ENCODE measurements at places on chromosomes 12 and 14.

DNA sequence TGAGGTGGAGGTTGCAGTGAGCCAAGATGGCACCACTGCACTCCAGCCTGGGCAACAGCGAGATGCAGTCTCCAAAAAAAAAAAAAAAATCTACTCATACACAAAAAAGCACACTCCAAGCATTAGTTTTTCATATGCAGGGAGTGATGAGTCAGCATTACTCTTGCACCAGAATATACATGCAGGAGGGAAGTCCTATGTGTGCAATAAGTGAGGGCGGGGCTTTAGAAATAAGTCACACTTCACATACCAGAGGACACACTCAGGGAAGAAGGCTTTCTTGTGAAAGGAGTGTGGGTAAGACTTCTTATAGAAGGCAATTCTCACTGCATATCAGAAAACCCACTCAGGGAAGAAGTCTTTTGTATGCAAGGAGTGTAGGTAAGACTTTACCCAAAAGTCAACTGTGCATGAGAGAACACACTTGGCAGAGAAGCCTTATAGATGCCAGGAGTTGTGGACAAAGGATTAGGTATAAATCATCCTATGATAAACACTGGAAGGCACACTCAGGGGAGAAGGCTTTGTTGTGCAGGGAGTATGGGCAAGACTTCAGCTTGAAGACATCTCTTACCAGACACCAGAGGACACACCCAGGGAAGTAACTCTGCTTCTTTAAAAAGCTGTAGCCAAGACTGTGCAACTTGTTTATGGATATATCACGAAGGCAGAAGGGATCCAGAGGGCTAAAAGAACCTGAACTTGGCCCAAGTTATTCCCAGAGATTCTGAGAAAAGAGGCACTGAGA is 50.5 kb downstream of the ATF7 start:
- no peak for DNase-seq

DNA sequence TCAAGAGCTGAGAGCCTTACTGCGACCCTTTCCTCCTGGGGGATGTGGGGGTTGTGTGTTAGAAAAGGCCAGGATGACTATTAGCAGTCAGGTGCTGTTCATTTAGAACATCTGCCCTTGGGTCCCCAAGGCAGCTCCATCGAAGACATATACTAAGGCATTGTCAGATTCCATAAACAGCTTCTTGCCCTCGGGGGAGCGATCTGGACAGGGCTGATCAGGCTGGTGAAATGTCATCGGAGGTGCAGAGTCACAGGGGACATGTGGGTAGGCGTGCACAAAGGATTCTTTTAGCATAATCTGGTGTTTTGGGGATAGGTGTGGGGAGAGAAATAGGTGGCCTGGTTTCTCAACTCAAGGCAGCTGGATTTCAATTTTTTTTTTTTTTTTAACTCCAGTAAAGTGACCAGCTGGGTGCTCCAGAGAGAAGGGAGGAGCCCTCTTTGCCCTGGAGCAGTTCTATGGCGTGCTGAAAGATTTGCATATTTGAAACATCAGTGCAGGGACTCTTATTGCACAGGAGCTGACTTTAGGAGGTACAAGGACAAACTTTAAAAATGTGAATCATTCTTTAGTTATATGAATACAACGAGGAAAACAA is 160.1 kb downstream of the SUDS3 start:
- no peak for DNase-seq

DNA sequence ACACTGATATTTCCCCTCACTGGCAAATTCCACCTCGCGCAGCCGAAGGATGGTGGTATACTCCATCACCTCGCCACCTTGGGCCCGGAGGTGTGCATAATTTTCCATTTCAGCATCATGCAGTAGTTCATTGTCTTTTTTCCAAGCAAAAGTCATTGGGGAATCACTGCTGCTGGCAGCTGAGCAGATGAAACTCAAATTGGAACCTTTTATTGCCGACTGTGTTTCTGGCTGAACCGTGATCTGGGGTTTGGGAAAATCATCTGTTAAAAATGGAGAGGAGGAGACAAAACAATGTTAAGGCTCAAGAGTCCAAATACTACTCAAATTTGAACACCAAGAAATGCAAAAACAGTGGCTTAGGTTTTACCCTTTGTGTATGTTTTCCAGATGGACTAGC is 39.7 kb downstream of the LRIG3 start:
- DNase-seq = no peak

DNA sequence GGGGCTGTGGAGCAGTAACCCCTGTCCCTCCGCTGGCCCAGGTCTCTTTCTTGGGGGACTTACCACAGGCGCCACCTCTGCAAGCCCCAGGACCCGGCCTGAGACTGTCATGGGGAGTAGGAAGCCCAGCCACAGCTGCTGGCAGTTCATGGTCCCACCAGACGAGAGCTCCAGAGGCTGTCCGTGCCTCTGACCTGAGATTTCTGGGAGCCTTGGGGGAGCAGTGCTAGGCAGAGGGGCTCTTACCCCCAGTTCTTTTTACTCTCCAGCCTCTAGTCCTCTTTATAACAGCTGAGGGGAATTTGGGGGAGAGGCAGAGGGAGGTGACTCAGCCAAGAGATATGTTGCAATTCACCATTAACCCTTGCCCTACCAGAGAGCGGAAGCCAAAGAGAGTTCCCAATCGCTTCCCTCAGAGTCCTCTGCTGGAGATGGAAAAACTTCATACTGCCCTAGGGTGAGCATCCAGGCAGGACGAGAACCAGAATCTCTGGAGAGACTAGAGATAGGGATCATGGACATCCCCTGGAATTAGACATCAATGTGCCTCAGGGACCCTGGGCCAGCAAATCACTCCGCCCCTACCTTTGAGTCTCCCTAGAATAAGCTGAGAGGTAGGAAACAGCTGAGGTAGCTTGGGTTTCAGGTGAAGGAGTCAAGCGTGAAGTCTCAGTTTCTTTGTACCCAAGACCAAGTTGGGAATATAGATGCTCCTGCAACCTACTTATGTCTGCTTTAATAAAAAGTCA is at the start of gene MMP19:
Gene MMP19, minus strand, starts transcription at position 256 of the 749 bp plus-strand sequence. Its CDS starts 106 bp downstream, at position 150.
- no peak for DNase-seq

- DNase-seq = peak; percentile 76
Measured at GRCh38 chr12:70366581-70367257, 629 bp downstream of the KCNMB4 start.

- DNase-seq = no peak
Measured at GRCh38 chr14:79965896-79966295, 245.4 kb downstream of the DIO2 start.

GRCh38 chr12:55629058-55629841 is 7.4 kb upstream of the OR10P1 start:
- no peak for DNase-seq

- DNase-seq = no peak
Measured at GRCh38 chr12:124523071-124523470, 44.3 kb downstream of the NCOR2 start.

- no peak for DNase-seq
Measured at GRCh38 chr12:40330180-40330579, 105.4 kb downstream of the LRRK2 start.
